ENCODE measurements at places on chromosomes 13 and 19. TPM values are rescaled to one million over a fixed set of nuclear protein-coding genes. Genes with fewer than 3 reads are reported as not detected.

DNA sequence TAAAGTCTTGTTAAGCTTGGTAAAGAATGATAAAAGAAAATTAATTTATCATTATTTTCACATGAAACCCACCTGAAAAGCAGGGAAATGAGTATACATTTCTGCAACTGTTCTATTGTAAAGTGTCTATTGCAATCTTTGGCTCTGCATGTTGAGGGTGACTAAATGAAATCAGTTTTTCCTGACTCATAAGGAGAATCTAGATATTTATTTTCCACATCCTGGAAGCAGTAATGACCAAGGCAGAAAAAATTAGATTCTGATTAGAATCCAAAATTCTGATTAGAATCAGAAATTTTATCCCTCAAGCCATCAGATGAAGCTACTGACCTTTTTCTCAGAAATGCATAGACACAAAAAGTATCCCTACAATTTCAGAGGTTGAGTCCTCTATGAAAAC lies 178.4 kb downstream of the MYO16 start:
- H3K4me1 ChIP-seq, result peaks cover 19% of the 10 kb centered on the region
- peak overlapping the region; percentile 75 for H3K27ac ChIP-seq
- H3K36me3 ChIP-seq, result 0 out of 2 replicates have a peak, but pooled peaks cover 6% of the 10 kb centered on the region
- H3K27me3 ChIP-seq, result no peaks in the 10 kb centered on the region
- peak overlapping the region; percentile 23 for H3K4me3 ChIP-seq
- peak; percentile 30 for DNase-seq

Gene LYPD5
- total RNA-seq, result 0.48 TPM

GRCh38 chr19:15276620-15277215 lies 44.5 kb upstream of the EPHX3 start:
- DNase-seq, result no peak
- no peak overlapping the region for H3K4me3 ChIP-seq
- peak overlapping the region; percentile 49 for H3K27ac ChIP-seq
- H3K4me1 ChIP-seq, result peaks cover 45% of the 10 kb centered on the region

DNA sequence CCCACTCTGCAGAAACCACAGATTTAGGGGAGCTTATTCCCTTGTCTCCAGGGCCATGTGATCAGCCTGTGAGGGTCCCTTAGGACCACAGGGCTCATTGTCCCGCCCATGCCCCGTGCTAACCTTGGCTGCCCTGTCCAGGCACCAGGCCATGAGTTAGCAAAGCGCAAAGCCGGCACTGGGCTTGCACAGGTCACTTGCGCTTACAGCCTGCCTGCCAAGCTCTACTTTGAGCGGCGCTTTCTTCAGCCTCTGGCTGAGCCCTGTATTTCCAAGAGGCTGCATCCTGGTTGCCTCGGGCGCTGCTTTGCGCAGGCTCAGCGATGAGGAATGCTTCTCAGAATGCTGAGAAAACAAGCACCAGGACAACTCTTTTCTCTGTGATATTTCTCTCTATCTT lies 188.0 kb downstream of the TDRD3 start:
- DNase-seq, result peak; percentile 26
- peaks cover 30% of the 10 kb centered on the region for H3K4me1 ChIP-seq
- H3K4me3 ChIP-seq, result peak overlapping the region; percentile 56
- H3K36me3 ChIP-seq, result no peaks in the 10 kb centered on the region
- peak overlapping the region; percentile 49 for H3K27ac ChIP-seq

DNA sequence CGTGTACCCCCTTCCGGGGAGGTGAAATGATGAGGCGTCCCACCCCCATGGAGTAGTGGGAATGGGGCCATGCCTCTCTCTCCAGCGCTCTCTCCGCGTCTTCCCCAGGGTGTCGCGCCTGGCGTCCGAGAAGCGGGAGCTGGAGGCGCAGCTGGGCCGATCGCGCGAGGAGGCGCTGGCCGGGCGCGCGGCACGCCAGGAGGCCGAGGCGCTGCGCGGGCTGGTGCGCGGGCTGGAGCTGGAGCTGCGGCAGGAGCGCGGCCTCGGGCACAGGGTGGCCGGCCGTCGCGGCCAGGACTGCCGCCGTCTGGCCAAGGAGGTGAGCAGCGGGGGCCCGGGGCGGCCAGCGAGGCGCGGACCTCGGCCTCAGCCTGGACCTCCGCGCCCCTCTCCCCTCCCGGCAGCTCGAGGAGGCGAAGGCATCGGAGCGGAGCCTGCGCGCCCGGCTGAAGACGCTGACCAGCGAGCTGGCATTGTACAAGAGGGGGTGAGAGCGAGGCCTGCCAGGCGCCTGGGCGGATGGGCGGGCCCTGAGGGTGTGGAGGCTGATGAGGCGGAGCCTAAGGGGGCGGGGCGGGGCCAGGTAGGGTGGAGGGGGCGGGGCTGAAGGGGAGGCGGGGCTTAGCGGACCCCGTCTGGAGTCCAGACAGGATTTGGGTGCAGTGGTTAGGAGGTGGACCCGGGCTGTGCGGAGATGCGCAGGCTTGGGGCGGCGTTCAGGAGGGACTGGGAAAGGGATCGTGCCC lies 7.7 kb downstream of the PGLYRP1 start:
- H3K4me3 ChIP-seq, result peak overlapping the region; percentile 49
- H3K4me1 ChIP-seq, result peaks cover 15% of the 10 kb centered on the region
- H3K36me3 ChIP-seq, result peaks cover 4% of the 10 kb centered on the region

DNA sequence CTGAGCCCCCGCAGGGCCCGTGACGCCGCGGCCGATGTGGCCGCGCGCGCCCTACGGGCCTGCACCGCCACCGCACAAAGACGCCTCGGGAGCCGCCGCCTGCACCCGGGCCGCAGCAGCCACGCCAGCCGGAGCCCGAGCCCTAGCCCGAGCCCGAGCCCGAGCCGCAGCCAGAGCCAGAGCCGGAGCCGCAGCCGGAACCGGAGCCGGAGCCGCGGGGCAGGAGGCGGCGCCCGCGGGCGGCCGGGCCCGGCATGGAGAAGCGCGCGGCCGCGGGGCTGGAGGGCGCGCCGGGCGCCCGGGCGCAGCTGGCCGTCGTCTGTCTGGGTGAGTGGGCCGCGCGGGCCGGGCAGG lies 379 bp downstream of the LRP3 start:
- H3K36me3 ChIP-seq, result no peaks in the 10 kb centered on the region
- H3K27ac ChIP-seq, result no peak overlapping the region
- H3K27me3 ChIP-seq, result peaks cover 19% of the 10 kb centered on the region
- no peak overlapping the region for H3K4me3 ChIP-seq
- no peak for DNase-seq

Gene NLRP12
- not detected for total RNA-seq

Gene GFY
- total RNA-seq, result not detected

- peaks cover 4% of the 10 kb centered on the region for H3K36me3 ChIP-seq
- H3K27me3 ChIP-seq, result no peaks in the 10 kb centered on the region
- peak overlapping the region; percentile 73 for H3K27ac ChIP-seq
- H3K4me1 ChIP-seq, result peaks cover 83% of the 10 kb centered on the region
- H3K4me3 ChIP-seq, result no peak overlapping the region
Observed at GRCh38 chr19:18483119-18483890, 38.6 kb downstream of the ELL start.

Gene SHISA7
- not detected for total RNA-seq

GRCh38 chr19:8243146-8243545 lies 34.0 kb downstream of the CERS4 start:
- no peak for DNase-seq
- peaks cover 11% of the 10 kb centered on the region for H3K4me1 ChIP-seq
- no peaks in the 10 kb centered on the region for H3K36me3 ChIP-seq
- no peak overlapping the region for H3K4me3 ChIP-seq
- peaks cover 8% of the 10 kb centered on the region for H3K27me3 ChIP-seq

- peak; percentile 16 for DNase-seq
- H3K36me3 ChIP-seq, result peaks cover 8% of the 10 kb centered on the region
- no peaks in the 10 kb centered on the region for H3K4me1 ChIP-seq
- peaks cover 7% of the 10 kb centered on the region for H3K27me3 ChIP-seq
- no peak overlapping the region for H3K27ac ChIP-seq
Observed at GRCh38 chr19:43711751-43712355, 4.0 kb upstream of the IRGC start.

DNA sequence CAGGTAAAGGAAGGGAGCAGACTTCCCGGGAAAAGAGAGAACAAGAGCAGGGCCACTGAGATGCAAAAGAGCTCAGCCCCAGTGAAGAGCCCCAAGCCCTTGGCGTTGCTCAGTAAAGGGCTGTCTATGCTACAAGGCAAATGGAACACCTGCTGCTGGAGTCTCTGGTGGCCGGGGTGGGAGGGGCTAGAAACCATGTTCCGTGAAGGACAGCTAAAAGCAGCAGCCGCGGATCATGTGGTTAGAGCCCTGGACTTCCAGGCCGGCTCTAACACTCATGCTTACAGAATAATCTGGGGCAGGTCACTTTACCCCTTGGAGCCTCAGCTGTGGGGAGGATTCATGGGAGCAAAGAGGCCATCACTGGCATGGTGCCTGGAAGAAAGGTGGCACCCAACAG lies 17.8 kb downstream of the POU2F2 start:
- H3K36me3 ChIP-seq, result peaks cover 29% of the 10 kb centered on the region
- DNase-seq, result no peak
- peaks cover 4% of the 10 kb centered on the region for H3K27me3 ChIP-seq
- H3K4me1 ChIP-seq, result peaks cover 68% of the 10 kb centered on the region

Gene TMPRSS9
- total RNA-seq, result not detected

- H3K27ac ChIP-seq, result no peak overlapping the region
- no peak overlapping the region for H3K4me3 ChIP-seq
- no peak for DNase-seq
Observed at GRCh38 chr19:53183146-53183764, 9.9 kb downstream of the ZNF665 start.
